ENCODE measurements at places on chromosomes 2 and 18.

- DNase-seq = no peak
Measured at GRCh38 chr2:218005028-218005427, 2.2 kb upstream of the TNS1 start.

DNA sequence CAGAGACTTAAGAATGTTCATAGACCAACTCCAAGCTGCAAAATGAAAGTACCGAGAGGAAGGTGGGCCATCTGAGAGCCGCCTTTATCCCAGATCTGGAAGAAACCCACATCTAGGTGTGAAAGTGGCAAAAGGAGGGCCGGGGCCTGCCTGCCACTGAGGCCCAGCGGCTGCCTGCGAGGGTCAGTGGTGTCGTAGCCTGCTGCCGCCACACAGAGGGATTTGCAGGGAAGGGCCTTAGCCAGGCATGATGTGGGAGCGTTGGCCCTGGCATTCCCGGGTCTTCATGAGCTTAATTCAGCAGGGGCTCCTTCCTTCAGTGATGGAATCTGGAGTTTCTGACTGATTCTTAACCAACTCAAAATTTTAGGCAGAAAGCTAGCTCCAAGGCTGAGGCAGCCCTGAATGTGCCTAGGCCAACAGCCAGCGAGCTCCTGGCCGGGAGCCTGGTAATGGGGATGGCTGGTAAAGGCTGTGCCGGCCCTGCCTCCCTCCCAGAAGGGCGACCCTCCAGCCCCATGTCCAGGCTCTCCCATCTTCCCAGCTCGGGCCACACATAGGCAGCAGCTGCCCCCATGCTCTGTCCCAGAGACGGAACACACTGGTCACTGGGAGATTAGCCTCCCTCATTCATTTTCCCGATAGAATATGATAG is 230.1 kb downstream of the AGAP1 start:
- no peak for DNase-seq

DNA sequence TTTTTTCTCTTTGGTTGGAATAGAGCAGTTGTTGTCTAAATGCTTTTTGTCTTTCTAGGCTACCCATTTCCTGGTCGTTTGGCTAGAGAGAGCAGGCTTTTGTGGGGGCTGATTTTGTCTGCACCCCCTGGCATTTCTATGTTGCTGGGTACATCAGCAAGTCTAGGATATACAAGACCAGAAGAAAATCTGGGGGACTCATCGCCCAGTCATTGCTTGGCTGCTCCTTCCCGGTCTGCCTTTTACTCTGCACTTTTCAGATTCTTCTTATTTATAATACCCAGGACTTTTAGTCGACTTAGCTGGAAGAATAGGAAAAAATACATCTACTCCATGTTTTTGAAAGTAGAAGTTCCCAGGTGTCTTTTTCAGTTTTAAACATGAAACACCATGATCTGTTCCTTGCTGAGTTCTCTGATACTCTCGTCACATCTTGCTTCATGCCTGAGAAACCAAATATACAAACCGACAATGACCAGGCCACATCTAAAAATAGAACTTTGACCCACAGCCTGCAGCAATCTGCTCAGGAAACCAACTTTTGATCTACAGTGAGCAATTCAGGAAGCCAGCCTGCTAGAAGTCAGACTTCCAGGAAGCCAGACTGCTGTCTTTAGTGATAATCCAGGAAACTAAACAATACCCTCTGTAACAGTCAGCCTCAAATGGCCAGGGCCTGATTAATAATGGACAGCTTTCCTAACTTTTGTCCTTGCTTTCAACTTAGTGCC is 163.8 kb upstream of the MEX3C start:
- no peak for DNase-seq

- no peak for DNase-seq
Measured at GRCh38 chr2:215621381-215621780, 185.5 kb upstream of the FN1 start.

All from SK-N-DZ (cell line).